Breast epithelium (tissue), 4 donors: ENCODE measurements at places on chromosomes 13 and 19. TPM values are rescaled to one million over a fixed set of nuclear protein-coding genes. Genes with fewer than 3 reads are reported as not detected.

FGF21 gene
- total RNA-seq: not detected

GPR180 gene
- 8.9 TPM for total RNA-seq

GRCh38 chr19:1777149-1777548, 23.8 kb downstream of the ONECUT3 start:
- H3K4me3 ChIP-seq: no peak overlapping the region
- H3K4me1 ChIP-seq: no peaks in the 10 kb centered on the region
- DNase-seq: no peak
- H3K27ac ChIP-seq: no peak overlapping the region
- H3K27me3 ChIP-seq: peaks cover 80% of the 10 kb centered on the region

ZNF677 gene
- total RNA-seq: 26.3 TPM

LGALS4 gene
- total RNA-seq: 16.4 TPM

GRCh38 chr19:38634757-38635482, 12.5 kb upstream of the ACTN4 start:
- no peaks in the 10 kb centered on the region for H3K36me3 ChIP-seq
- peak overlapping the region; percentile 42 for H3K27ac ChIP-seq
- peak; percentile 76 for DNase-seq

ERICH6B gene
- total RNA-seq: not detected

DNA sequence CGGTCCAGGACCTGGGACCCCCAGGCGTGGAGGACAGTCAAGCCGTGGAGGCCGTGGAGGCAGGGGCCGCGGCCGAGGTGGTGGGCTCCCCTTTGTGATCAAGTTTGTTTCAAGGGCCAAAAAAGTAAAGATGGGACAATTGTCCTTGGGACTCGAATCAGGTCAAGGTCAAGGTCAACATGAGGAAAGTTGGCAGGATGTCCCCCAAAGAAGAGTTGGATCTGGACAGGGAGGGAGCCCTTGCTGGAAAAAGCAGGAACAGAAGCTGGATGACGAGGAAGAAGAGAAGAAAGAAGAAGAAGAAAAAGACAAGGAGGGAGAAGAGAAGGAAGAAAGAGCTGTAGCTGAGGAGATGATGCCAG, 2.3 kb downstream of the KMT2B start:
- H3K36me3 ChIP-seq: peaks cover 8% of the 10 kb centered on the region
- H3K27ac ChIP-seq: no peak overlapping the region
- no peak for DNase-seq
- H3K4me1 ChIP-seq: peaks cover 17% of the 10 kb centered on the region
- H3K4me3 ChIP-seq: no peak overlapping the region

GRCh38 chr13:57631596-57632275, at the start of gene PCDH17:
TSS of gene PCDH17 (plus strand) at chr13:57631744. CDS start at chr13:57632547, 803 bp downstream.
- no peak within 1 kb of the TSS for H3K27ac ChIP-seq
- no peaks in the 10 kb centered on the region for H3K4me1 ChIP-seq

DNA sequence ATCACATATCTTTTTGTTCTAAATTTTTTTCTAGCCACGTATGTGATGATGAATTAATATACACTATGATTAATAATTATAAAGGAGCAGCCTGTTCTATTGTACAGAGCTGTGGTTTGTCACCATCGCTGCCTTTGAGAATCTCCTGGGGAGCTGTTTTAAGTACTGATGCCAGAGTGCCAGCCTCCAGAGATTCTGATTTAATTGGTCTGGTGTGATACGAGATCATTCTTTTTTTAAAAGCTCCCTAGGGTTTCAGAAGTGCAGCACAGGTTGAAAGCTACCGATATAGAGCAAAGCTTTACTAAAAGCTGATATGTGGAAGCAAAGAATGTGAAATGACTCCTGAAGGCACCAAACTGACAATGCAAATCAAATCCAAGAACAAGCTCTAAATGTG, 314.7 kb downstream of the ITGBL1 start:
- no peaks in the 10 kb centered on the region for H3K36me3 ChIP-seq
- H3K27me3 ChIP-seq: no peaks in the 10 kb centered on the region
- H3K4me3 ChIP-seq: no peak overlapping the region
- H3K27ac ChIP-seq: no peak overlapping the region
- no peaks in the 10 kb centered on the region for H3K4me1 ChIP-seq

GRCh38 chr13:82688400-82688994, 1193.8 kb downstream of the SLITRK1 start:
- no peak for DNase-seq
- H3K4me3 ChIP-seq: peak overlapping the region; percentile 55

PLK5 gene
- 0.98 TPM for total RNA-seq

DNA sequence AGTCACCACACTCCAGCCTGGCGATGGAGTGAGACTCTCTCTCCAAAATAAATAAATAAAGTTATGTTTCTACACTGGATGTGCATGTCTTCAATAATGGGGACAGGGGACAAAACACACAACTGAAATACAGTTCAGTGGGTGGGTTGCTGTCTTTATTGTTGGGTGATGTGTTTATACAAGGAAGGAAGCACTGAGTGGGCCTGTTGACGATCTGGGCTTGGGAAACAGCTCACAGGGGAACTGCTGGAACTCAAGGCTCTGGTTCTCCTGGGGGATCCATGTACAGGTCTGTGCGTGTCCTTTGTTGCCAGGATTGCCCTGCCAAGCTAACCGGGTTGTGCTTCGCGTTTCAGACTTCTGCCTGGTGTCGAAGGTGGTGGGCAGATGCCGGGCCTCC, 18.9 kb downstream of the SPINT2 start:
- peaks cover 7% of the 10 kb centered on the region for H3K4me1 ChIP-seq
- H3K4me3 ChIP-seq: no peak overlapping the region
- no peak for DNase-seq

DNA sequence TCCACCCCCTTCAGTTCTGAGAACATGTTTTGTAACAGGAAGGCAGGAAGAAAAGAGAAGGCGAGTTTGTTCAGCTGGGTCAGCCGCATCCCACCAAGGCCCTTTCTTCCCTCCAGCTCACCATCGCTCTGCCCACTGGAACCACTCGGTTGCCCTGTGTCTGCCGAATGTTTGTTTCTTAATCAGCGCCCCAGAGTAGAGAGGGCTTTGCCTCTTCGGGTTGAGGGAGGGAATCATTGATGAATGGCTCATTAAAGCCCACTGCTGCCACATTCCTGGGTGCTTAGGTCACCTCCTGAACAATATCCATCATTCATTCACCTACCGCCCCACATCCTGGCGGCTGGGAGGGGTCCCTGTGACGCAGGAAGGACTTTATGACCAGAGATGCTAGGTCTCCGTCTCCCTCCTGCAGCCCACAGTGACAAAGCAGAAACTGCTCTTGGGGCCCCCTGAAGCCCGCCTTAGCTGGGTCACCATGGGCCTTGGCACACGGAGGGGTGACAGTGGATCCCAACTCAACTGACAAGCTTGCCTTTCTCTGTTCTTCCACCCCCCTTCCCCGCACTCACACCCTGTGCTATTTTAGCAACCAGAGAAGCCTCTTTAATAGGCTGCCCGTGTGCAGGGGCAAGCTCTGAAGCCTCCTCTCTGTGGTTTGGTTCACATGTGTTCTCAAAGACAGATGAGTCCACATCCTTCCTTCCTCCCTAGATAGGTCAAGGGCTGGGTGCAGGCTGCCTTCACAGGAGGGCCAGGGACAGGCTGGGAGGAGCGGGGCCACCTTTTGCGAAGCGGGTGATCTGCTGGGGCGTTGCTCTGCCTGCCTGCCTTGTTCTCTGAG, 46.2 kb downstream of the ACTN4 start:
- DNase-seq: peak; percentile 73
- H3K4me1 ChIP-seq: peaks cover 20% of the 10 kb centered on the region
- no peak overlapping the region for H3K4me3 ChIP-seq
- no peaks in the 10 kb centered on the region for H3K36me3 ChIP-seq
- H3K27ac ChIP-seq: peak overlapping the region; percentile 96
- H3K27me3 ChIP-seq: no peaks in the 10 kb centered on the region
